ENCODE measurements at places on chromosomes 16 and 17. TPM values are rescaled to one million over a fixed set of nuclear protein-coding genes. Genes with fewer than 3 reads are reported as not detected.
A peak's percentile ranks its signal among the peaks of the same experiment; 100 is the strongest.

The MT4 gene
- not detected for total RNA-seq

The EPX gene
- total RNA-seq: not detected

The CYGB gene
- total RNA-seq: 1.6 TPM

The RDM1 gene
- 0.47 TPM for total RNA-seq

The SCNN1B gene
- 24.2 TPM for total RNA-seq

The AOC3 gene
- 0.51 TPM for total RNA-seq

The MARCHF10 gene
- total RNA-seq: not detected

- peak; percentile 92 for DNase-seq
Observed at GRCh38 chr16:74868501-74868900, 93.9 kb upstream of the FA2H start.

DNA sequence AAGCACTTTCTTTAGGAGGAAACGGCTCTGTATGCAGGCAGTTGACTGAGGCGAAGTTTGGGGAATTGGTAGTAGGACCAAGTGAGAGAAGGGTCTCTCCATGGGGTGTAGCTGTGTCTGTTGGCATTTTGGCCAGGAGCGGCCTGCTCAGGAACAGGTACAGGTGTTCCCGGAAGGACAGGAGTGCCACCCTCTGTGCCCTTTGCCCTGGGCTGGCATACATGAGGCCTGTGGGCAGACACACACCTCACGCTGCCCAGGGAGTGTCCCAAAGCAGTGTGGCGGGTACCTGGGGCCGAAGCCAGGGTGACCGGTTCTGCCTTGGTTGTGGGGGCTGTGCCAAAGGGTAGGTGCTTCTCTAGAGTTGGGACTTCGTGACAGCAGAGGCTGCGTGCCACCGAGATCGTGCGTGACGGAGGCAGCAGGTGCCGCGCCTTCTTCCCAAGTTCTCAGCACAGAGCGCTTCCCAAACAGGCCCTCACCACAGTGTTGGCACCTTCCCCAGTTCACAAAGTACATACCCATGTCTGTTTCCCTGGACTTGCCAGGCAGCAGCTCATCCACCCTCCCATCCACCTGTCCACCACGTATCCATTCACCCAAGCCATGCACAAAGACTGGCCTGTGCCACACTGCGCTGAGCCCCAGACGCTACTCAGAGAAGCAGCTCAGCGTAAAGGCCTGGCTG lies 19.9 kb upstream of the TCF25 start:
- no peak for DNase-seq

DNA sequence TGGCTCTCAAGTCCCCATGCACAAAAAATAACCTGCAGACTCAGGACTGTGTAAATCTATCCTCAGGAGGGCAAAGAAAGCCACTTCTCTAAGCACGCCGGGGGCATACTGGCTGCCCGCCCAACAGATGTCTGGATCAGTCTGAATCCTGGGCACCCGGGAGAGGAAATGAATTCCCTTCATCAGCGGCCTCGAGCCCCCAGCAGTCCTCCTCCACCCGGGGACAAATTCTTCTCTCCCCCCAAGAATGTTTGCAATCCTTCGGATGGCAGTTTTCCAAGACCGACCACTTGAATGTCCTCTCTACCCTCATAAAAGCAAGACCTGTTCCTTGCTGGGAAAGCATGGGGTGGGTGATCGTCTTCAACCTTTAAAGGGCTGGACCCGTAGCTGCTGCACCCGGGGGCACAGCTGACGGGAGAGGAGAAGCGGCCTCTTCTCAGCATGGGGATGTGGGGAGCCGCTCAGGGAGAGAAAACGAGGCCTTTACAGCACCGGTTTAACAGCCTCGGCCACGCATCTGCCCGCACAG lies 9.4 kb upstream of the MAP2K3 start:
- no peak for DNase-seq

GRCh38 chr16:20904507-20905081 lies 4.0 kb downstream of the LYRM1 start:
- peak; percentile 95 for DNase-seq

DNA sequence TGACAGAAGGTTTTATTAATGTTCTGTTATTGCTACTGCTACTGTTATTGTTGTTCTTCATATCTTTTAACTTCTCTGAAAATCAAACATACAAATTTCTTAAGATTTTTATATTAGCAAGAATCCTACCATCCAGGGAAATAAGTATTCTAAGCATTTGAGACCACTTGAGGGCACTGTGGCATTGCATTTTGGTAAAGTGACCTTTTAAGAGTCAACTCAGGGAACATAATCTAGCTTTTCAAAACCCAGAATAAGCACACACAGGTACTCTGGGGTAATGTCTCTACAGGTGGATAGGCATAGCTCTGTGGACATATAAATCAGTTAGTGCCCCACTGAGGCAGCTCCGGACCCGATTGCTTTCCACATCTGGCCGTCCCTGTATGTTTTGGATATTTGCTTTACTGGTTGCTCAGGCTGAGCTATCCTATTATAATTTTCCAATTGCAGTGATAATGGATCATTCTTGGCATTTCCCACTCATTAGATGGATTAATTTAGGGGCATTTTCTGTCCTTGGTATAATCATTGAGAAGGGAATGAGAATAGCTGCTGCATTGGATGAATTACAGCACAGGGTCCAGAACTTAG lies 1425.1 kb upstream of the CDH8 start:
- DNase-seq: peak; percentile 68

- no peak for DNase-seq
Observed at GRCh38 chr16:79114759-79115158, 485.8 kb downstream of the MAF start.

- no peak for DNase-seq
Observed at GRCh38 chr17:17500999-17501605, 4.9 kb upstream of the RASD1 start.

- DNase-seq: no peak
Observed at GRCh38 chr17:76570457-76570856, 15.2 kb downstream of the ST6GALNAC2 start.

DNA sequence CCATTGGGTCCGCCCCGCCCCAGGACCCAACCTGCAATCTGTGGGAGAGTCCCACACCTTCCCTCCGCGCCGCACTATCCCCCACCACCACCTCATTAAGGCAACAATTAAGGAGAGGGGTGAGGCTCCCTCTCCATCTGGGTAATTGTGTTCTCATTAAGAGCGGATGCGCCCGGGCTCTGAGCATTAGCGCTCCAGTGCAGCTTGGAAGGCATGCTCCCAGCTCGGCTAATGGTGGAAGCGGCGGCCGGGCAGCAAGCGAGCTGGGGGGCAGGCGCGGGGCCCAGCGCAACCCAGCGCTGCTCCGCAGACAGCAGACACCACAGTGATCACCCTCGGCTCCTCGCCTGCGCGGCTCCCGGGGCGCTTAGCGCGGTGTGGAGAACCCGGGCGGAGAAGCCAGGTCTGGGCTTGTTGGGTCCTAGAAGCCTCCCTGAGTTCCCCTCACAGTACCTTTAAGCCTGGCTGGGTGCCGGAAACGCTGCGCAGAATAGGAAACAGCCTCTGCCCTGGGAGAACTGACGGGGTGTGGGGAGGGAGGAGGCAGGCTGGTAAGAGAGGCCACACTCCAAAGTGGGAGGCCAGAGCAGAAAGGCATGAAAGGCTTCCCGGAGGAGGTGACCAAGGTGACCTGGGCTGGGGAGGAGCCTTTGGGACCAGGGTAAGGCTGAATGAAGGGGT lies 6.4 kb downstream of the CBLN1 start:
- no peak for DNase-seq

DNA sequence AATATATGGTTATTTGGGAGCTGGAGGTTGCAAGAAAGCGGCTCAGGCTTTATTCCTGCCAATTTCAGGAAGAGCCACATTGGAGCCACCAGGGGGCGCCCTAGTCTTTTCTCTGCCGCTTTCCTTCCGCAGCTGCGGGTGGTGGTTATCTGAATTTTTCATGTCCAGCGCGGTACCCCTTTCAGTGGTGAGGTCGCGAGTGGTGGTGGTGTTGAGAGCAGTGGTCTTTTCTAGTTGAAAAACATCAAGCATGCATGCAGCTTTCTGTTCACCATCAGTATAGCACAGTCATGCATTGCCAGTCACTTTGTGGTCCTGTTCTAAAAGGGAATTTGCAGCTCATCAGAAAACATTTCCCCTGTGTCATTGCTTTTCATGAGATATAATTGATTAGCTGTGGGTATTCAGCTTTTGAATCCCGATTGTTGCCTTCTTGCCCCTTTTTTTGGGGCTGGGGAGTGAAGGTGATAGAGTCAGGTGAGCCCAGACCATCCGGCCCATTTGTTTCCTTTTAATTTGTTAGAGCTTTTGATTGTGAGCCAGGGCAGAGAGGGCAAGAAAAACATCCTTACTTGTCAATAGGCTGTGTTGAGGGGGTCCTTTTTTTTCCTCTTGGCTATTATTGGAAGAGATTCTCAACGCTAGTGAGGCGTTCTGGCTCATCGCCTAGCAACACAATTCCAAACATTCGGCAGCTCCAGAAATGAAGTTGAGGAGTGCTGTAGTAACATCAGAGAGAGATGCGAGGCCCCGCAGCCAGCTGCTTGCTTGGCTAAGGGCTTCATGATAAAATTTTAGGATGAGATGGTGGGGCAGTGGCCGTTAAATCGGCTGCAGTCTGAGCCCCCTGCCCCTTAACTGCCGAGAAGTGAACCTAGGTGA lies 119.0 kb downstream of the SNX29 start:
- DNase-seq: peak; percentile 79

- DNase-seq: peak; percentile 49
Observed at GRCh38 chr17:59838052-59838916, 54.5 kb downstream of the TUBD1 start.

DNA sequence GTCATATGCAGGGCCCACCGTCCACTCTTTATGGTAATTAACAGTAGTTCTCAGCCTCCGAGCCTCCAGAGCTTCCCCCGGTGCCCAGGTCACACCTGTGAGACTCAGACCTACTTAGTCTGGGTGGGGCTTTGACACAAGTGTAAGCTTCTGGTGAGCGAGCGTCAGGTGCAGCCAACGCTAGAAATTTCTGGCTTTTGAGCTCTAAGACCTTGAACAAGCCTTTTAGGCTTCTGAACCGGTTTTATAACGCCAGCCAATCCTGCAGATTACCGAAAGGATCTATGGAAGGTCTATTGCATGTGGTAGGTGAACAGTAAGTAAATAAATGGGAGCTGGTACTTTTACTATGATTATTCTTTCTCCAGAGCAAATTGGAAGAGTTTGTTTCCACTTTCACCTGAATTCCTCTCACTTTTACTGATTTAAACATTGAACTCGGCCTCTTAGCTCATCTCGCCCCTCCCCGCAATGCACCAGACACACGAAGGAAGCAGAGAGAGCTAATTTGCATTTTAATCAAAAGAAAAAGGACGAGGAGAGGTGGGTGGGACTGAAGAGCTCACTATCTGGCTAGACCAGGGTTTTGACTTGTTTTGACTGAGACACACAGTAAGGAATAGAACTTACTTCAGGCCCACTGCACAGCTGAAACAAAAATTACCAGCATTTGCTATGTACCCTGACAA lies 47.1 kb downstream of the ABAT start:
- no peak for DNase-seq

GRCh38 chr17:32006957-32007462 lies at the start of gene LRRC37B:
Gene LRRC37B, plus strand, starts transcription at chr17:32007383. Its CDS starts 14,010 bp downstream, at chr17:32021393.
- DNase-seq: peak; percentile 88

DNA sequence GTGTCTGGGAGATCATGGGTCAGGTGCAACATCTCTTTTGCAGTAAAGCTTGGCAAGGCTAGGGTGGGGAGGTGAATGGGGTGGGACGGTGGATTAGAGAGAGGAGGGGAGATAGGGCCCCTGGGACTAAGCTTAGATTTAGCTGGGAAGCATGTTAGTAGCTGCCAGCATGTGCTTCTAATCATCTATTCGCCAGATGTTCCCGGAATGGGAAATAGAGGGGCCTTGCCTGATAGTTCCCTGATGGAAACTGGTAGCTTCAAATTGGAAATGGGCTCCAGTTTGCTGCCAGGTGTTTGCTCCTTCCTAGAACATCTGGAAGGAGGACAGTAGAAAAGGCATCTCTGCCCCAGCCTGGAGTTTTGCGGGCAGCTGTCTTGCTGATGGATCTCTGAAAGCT lies 176.1 kb downstream of the CCDC182 start:
- no peak for DNase-seq

- DNase-seq: no peak
Observed at GRCh38 chr16:8179615-8180014, 410.7 kb downstream of the TMEM114 start.

DNA sequence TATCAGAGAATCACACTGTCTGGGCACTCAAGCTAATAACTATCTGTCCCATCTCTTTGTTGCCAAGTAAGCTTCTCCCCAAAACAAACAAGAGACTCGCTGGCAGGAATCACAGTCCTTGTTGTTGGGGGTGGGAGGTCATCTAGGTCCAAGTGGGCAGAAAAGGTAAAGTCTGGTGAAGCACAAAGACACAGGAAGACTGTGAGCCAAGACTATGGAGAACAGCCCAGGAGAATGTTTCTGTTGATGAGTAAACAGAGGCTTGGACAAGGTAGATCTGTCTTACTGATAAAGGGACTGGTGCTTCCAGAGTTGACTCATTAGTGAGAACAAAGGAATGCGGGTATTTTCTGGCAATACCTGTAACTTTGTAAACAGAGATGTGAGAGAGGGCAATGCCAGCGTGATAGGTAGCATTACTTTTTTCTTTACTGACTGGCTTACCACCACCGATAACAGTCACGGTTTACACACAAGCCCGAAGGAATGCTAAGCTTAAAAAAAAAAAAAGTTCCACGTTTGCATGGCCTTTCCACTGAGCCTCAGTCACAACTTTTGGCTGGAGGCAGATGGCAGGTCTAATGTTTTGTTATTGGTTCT lies 11.5 kb upstream of the MMD start:
- DNase-seq: no peak

DNA sequence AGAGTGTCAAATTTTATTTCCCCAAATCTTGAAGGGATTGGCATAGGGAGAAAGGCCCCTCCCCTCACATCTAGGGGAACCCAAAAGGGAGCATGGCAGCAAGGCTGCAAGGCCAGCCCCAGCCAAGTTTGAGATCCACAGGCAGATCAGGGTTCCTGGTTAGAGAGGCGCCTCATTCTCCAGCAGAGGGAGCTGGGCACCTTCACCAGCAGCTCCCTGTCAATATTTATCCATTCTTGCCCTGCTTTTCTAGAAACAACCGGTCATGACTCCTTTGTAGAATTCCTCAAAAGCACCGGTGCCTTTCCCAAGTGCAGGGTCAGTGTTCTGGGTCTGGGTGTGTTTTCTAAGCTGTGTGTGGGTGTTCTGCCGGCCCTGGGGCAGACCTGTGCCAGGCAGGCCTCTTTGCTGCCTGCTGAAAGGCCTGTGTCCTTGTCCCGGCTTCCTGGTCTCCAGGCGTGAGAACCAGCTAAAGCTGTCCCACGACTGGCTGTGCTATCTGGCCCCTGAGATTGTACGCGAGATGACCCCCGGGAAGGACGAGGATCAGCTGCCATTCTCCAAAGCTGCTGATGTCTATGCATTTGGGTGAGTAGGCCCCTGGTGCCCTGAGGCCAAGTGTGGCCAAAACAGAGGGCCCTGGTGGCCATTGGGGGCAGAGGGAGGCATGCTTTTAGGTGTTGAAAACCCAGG lies 21.2 kb upstream of the LGALS9 start:
- peak; percentile 63 for DNase-seq

- DNase-seq: no peak
Observed at GRCh38 chr17:64533784-64534183, 27.0 kb downstream of the CEP95 start.

- DNase-seq: peak; percentile 64
Observed at GRCh38 chr17:40809721-40810421, 10.1 kb upstream of the KRT28 start.

Measured in dermis blood vessel endothelial cell (primary cell).